ENCODE measurements at places on chromosomes 1 and 21.

DNA sequence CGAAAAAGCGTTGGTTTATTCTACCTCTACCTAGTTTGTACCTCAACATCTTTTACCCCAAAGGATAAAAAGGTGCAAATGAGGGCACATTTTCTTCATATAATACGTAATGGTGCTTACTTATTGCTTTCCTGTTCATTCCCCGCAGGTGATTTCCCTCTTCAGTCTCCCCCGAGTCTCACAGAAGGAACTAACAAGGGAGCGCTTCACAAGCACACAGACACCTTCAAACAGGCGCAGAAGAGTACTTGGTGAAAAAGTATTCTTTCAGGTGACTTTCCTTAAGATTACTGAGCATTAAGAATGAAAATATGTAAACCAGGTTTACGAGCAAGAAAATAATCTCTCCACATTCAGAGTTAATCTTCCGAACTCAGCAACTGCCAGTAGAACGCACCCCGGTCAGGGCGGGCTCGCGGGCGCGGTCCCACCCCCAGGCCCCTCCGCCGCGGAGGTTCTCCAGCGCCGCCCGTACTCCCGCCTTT, 511 bp upstream of the RABGAP1L start:
- DNase-seq: peak; percentile 42

- no peak for DNase-seq
Observed at GRCh38 chr1:53142226-53142853, at the start of gene SLC1A7. Gene SLC1A7, minus strand, starts transcription at chr1:53142638. Its CDS starts 189 bp downstream, at chr1:53142449.

GRCh38 chr1:41653574-41653973, 169.1 kb upstream of the EDN2 start:
- no peak for DNase-seq

- DNase-seq: peak; percentile 8
Observed at GRCh38 chr1:212860713-212861581, 2.9 kb downstream of the FLVCR1 start.

DNA sequence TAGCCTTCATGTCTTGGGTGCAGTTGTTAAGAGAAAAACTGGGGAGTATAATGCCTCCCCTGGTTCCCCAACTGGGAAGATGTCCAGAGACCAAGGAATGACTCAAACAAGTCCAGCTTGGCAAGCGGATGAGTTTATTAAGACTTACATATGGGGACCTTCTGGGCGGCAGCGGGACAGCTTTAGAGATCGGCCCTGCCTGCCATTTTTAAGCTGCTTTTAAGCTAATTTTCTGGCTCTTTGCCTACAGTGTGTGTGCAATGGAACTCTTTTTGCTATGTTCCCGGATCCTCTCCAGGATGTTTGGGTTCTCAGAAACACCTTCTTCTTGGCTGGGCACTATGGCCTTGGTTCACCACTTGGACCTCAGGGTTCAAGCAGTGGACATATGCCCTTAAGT, 99.5 kb downstream of the RYR2 start:
- DNase-seq: no peak

- DNase-seq: no peak
Observed at GRCh38 chr1:185365951-185366350, 48.9 kb upstream of the IVNS1ABP start.
